ENCODE measurements at places on chromosomes 1 and 21.

DNA sequence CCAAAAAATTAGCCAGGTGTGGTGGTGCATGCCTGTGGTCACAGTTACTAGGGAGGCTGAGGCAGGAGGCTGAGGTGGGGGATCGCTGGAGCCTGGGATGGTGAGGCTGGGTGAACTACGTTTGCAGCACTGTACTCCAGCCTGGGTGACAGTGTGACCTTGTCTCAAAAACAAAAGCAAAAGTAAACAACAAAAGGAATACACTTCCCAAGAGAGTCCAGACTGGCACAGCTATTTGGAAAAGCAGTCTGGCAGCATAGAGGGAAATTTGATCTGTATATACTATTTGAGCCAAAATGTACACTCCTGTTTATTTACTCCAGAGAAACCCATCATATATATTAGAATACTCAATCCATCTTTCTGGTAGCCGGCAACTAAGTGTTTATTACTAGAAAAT lies 107.0 kb upstream of the HMCN1 start:
- no peak for DNase-seq

- no peak for DNase-seq
Observed at GRCh38 chr1:59477286-59477685, 180.4 kb downstream of the FGGY start.

DNA sequence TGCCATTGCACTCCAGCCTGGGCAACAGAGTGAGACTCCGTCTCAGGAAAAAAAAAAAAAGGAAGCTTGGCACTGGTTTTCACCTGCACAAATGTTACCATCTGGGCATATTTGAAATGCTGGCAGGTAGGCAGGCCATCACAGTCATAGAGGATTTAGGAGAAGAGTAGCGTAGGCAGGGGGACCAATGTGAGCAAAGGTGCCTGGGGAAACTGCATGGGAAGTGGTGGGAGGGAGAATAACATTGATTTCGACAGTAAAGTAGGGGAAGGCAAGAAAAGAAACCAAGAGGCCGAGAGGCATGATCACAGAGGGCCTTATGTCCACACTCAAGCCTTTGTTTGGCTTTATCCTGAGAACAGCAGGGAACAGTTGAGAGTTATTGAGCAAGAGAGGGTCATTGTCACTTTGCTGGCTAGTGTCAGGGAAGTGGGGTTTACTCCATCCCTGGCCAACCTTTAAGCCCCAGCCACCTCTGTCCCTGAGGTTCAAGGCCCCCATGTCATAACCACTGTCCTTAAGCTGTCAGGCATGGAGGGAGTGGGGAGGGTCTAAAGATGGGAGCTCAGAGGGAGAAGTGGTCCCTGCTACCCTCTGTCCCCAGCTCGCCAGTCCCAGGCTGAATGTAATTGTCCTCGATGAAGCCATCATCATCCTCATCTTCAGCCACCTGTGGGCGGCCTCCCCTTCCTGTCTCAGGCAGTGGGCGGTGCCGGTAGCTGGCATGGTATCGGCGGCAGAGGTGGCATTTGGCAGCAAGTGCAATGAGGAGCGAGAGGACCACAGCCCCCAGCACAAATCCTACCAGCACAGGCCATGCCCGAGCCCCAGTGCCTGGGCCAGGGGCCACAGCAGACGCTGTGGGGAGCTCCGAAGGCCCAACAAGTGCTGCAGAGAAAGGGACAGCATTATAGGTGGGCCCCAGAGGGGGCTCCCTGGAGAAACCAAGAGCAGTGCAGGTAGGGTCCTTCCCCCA lies 2.9 kb downstream of the C1orf210 start:
- DNase-seq, result no peak

DNA sequence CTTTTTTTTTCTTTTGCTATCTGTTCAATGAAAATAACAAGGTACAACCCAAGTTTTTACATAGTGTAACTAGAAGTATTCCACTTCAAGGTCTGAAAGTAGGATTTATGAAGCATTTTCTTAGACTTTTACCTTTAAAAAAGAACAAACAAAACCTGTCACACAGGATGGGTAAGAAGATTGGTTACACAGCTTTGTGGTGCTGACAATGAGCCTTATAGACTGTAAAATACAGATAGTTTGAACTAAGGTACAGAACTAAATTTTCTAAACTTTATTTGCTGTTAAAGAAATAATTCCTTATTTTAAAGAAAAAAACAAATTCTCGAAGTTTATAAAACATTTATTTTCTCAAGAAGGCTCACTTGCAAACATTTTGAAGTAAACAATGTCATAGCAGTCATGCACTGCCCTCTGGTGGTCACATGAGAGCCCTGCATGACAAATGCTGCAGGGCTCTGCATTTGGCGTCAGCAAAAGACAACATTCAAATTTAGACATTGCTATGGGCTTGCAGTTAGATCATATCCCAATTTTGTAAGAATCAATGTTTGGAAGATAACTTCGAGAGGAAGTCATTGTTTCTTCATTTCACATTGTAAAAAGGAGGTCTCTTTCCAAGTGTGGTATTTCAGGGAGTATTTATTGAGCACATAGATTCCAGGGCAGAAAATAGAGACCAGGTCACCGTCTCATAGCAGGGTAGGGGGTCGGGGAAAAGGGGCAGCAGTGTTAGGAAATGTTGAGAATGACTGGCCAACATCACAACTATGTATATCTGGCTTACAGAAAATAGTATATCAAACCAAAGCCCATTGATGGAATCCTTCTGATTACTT lies 115.3 kb upstream of the FMN2 start:
- DNase-seq, result peak; percentile 38

DNA sequence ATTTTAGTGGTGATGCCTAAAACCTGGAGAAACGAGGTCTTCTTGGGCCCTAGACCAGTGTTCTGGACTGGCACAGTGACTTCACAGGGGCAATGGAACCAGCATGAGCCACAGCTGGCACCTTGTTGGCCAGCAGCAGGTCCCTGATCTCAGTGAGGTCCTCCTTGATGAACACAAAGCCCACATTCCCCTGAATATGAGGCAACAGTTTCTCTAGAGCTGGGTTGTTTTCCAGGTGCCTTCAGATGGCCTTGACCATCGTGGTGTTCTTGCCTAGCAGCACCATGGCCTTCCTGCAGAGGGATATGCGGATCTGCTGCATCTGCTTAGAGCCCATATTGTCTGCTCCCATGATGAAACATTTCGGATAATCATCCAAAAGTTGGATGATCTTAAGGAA lies 44.9 kb upstream of the RAB3GAP2 start:
- DNase-seq, result no peak

DNA sequence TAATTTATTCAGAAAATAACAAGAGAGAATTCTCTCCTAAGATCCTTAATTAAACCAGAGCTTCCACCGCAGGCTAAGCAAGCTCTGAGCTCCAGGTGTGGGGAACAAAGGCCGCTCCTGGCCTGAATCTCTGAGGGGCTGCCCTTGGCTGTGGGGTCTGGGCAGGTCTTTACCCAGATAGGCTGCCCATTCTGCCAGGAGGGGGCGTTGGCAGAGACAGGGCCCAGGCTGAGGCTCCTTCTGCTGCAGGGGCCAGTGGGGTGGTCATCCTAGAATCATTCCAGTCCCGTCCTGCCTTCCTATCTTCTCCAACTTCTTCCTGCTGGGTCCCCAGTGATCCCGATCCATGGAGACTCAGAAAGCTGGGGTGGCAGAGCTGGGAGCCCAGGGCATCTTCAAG lies 82.9 kb upstream of the POU3F1 start:
- no peak for DNase-seq

DNA sequence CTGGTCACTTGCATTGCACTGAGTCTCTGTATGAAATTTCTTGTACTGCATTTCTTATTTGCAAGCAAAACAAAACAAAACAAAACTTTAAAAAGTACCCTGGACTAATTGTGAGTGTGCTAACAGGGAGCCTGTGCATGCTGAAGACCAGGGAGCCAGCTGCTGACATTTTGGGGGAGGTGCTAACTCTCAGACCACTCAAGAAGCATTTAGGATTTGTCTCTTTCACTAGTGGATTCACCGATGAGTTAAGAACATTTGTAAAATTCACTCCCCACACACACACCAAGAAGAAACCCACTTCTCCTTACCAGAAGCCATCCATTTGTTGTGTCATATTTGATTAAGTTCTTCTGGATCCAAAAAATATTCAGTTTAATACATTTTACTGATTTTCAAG lies 95.7 kb upstream of the C1orf105 start:
- no peak for DNase-seq

- no peak for DNase-seq
Observed at GRCh38 chr1:82783044-82783443, 982.3 kb downstream of the ADGRL2 start.

GRCh38 chr1:94022471-94023189 lies 98.3 kb downstream of the ABCA4 start:
- DNase-seq, result no peak

DNA sequence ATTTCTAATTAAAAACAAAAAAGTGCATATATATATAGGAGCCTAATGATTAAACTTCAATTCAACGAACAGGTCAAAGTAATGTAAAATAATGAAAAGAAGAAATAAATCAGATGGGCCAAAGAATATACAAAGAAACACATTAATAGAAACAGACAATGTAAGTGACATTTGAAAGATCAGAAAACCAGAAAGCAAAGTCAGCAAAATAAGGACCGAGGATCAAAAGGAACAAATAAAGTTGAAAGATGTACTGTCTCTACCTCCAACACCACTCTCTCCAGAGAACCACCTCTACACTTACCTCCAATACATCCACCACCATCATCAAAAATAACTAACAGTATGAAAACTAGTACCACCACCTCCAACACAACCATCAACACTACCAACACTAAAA lies 1226.3 kb upstream of the NCAM2 start:
- no peak for DNase-seq

DNA sequence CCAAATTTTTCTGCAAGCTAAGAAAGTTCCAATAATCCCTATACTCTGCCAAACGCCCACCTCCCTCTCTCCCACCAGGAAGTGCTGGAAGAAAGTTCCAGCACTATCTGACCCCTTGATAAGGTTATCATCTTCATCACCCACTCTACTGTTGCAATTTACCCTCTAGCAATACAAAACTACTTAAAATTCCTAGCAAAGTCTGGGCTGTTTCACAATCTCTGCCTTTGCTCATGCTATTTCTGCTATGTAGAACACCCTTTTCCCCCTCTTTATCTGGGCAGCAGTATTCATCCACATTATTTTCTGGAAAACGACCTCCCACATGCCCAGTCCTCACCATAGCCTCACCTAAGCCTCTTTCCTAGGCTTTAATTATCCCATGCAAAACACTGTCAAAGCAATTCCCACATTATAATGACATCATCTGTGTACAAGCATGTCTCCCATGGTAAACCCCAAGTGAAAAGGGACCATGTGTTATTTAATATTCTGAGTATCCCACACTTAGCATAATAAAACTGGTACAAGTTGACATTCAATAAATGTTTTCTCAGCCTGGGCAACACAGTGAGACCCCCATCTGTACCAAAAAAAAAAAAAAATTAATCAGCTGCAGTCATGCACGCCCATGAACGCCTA lies 12.0 kb downstream of the F11R start:
- DNase-seq, result no peak

GRCh38 chr1:36160388-36160948 lies 4.5 kb downstream of the MAP7D1 start:
- no peak for DNase-seq

DNA sequence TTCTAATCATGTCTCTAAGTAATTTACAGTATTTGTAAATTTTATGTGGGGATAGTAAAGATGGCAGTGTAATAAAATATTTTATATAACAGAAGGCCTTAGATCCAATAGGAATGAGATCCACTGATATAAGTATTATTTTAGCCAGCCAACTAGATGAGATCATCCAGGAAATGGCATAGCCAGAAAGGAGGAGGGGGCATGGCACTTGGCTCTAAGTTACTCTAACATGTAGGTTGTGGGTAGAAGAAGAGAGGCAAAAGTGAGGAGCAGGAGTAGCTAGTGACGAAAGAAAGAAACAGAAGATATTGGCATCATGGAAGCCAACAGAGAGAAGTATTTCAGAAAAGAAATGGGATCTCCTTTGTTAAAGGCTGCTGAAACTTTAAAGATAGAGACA lies 426.1 kb downstream of the PTPRC start:
- no peak for DNase-seq

- DNase-seq, result peak; percentile 9
Observed at GRCh38 chr1:231806623-231807495, 180.3 kb downstream of the DISC1 start.

DNA sequence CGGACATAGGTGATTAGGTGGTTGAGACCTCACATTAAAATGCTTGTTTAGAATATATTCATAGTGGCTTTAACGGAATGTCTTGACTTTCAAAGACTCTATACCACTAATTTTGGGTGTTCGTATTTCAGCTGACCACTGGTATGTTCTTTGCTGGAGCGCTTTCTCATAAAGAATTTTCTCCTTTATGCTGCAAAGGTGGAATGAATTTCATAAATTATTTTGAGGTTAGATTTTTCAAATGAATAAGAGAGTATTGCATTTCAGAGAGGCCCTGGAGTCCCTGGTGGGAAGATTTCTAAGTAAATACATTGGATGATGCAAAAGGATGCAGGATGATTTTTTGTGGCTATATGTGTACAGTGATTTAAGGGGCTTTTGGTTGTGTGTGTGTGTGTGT lies 55.8 kb downstream of the HUNK start:
- DNase-seq, result no peak

DNA sequence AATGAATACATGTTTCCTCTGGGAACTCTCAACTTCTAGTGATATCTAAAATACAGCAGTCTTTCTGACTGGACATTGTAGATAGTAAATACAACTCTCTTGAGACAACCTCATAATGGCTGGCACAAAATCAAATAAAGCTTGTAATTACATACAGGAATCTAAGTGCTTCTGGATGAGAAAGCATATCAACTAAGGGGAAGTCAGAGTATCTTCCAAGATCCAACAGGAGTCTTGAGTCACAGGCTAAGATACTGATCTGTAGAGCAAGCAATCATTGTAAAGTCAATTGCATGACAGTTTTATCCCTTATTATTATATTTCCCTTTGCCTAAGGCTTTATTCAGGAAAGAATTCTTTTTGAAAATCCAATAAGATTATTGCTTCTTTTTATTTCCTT lies 249.9 kb downstream of the LRRIQ3 start:
- no peak for DNase-seq

- no peak for DNase-seq
Observed at GRCh38 chr1:65440915-65441314, 20.4 kb downstream of the LEPR start.

GRCh38 chr1:14263225-14263624 lies 335.3 kb upstream of the KAZN start:
- no peak for DNase-seq

GRCh38 chr1:30373471-30374399 lies 349.6 kb downstream of the MATN1 start:
- no peak for DNase-seq

- DNase-seq, result no peak
Observed at GRCh38 chr1:63829349-63830327, 55.8 kb downstream of the ROR1 start.

Data from CD4-positive, alpha-beta T cell treated with Interleukin-12 subunit alpha and Interleukin-12 subunit beta, for 1 hour (primary cell).